ENCODE measurements at places on chromosomes 3 and 15.
A peak's percentile ranks its signal among the peaks of the same experiment; 100 is the strongest.

GRCh38 chr3:6125520-6125919, 735.4 kb upstream of the GRM7 start:
- no peak for DNase-seq

DNA sequence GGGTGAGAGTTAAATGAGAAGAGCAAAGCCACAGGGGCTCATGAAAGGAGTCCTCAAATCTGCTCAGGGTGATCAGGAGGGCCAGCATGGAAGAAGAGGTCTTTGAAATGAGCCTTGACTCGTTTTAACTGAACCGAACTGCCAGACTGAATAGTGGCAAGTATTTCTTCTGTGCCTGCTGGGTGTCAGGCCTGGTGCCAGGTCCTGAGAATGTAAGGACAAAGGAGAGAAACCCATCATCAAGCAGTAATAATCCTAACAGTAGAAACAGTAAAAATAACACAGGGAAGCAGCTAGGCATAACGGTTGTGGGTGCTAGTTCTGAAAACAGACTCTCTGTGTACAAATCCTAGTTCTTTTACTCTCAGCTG, 40.4 kb upstream of the SMAD3 start:
- no peak for DNase-seq

- DNase-seq: no peak
Measured at GRCh38 chr3:131009698-131010097, 16.9 kb downstream of the ASTE1 start.

DNA sequence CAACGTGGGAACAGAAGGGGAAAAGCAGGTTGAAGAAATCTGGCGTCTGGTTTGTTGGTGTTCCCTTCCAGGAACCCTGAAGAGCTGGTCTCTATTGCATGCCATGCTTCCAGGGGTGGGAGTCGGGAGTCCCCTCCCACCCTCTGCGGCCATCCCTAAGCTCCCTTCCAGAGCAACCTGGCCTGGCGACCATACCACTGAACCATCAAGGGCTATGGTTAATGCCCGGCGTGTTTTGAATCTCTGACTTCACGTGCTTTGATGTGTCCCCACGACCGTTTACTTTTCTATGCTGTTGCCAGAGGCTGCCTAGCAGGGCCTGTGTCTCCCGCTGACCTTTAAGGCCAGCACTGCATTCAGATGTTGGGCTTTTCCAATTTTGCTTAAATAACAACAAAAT, 696 bp upstream of the SNRK start:
- DNase-seq: no peak

- no peak for DNase-seq
Measured at GRCh38 chr3:120072867-120073525, 21.3 kb downstream of the GSK3B start.

DNA sequence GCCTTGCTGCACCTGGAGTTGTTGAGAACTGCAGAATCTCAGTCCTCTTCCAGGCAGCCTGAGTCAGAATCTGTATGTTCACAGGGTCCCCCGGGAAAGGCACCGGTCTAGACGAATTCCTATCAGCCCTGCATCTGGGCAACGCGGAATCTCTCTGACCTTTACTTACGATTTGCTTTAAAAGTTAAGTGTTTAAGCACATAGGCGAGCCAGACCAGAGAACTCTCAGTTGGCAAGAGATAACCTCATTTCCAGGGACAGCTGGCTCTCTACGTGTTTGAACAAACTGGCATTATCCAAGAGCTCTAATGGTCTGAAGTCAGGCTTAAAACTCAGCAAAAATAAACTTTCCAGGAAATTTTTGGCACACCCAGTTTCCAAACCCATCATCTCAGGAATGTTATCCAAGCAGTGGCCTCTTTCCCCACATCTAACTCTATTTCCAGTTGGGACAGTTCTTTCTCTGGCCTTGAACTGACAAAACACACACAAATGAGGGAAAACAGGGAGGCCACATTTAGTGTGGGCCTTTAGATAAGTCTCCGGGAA, 53.4 kb downstream of the HES1 start:
- no peak for DNase-seq

DNA sequence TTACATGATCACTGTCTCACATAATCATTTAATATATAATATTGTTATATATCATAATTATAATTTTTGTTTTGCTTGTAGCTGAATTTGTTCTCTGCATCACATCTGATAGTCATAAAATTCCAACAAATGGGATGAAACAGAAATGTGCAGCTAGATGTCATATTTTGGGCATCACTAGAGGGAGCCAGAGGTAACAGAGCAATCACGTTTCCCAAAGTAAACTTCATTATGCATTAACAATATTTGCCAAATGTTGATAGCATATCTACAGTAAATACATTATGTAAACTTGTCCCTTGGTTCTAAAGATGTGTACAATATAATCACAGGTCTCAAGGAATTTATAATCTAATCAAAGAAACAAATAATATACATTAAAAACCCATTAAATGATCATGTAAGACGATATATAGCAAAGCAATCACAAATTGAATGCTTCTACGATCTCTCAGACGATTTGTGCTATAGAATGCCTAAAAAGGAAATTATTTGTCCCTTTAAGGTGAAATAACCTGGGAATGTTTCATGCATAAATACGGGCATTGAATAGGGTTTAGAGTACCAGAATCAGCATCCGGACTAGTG, 234.2 kb upstream of the MCTP2 start:
- no peak for DNase-seq

DNA sequence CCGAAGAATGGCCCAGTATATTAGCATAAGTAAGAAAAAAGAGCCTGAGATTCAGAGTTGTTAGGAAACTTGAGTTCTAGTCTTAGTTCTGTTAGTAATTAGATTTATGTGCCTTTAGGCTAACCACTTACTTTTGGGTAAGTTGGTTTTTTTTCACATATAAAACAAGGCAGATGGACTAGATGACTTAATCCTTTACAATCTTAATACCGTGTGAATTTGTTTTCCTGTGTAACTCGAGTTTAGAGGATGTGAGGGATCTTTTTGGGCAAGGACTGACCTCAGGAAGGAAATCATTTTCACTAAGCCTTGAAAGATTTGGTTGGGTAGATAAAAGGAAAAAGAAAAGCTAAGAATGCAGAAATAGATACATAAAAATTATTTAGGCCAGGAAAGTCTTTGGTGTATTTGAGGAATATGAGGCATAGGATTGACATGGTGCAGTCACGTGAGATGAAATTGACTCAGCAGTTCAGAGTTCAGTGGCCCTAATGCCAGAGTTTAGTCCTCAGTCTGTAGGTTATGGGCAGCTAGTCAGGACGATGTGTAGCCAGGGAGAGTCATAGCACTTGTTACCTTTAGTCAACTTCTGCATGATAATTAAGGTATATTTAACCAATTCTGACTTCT, 34.6 kb downstream of the PAK2 start:
- DNase-seq: no peak

- DNase-seq: no peak
Measured at GRCh38 chr15:40320409-40320808, 3.1 kb upstream of the INAFM2 start.

- no peak for DNase-seq
Measured at GRCh38 chr3:24832891-24833290, 338.2 kb upstream of the THRB start.

- DNase-seq: no peak
Measured at GRCh38 chr3:161395115-161396012, 24.0 kb upstream of the SPTSSB start.

- peak; percentile 53 for DNase-seq
Measured at GRCh38 chr15:41621200-41622193, 38.7 kb upstream of the MGA start.

DNA sequence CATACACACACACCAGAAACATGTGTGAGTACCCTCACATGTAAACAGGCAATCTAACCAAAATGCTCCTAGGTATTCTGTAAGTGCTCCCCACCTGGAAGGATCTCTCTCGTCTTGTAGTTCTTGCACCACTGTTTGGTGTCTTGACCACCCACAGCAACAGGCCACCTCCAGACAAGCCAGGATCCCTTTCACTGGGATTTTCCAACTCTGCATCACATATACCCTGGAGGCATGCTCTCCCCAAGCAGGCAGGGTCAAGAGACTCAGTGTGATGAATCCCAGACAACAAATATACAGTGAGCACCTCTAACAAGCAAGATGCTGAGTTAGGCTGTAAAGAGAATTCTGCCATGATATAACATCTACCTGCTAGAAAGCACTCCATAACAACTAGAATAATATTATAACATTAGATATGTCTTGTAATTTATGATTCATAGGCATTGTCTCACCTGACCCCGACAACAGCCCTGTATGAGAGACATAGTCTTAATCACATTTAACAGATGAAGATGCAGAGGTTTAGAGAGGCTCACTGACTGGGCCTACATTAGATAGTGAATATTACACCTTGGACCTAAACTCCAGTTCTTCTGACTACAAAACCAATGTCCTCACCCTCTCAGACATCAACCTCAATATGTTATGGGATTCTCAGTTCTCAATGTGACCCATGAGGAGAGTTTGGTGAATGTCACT, 76.5 kb upstream of the BCL6 start:
- no peak for DNase-seq

DNA sequence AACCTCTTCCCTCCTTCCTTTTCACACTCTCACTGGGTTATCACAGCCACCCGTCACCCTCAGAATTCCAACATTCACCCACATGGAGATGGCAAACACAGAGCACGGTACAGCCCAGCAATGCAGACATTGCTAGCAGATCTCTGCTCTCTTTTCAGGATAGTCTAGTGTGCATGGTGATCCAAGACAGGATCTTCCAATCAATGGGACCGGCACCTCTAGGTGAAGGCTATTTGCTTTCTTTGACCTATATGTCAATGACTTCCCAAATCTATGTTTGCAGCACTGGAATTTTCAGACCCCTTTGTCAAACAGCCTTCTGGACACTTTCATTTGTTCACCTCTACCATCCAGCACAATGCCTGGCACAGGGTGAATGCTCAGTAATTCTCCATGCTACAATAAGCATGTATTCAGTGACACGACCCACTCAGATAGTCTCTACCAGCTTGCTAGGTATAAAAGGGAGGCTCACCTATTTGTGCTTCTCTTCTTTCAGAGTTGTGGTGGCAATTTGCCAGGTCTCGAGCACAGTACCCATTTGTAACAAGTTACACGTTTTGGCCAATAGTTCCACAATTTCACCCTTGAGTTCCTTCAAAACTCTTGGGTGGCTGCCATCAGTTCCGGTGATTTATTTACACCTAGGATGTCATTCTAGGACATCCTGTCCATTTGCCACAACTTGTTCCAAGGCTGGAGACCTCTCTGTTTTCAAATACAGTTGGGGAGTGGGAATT, 279.1 kb upstream of the ICE2 start:
- no peak for DNase-seq

DNA sequence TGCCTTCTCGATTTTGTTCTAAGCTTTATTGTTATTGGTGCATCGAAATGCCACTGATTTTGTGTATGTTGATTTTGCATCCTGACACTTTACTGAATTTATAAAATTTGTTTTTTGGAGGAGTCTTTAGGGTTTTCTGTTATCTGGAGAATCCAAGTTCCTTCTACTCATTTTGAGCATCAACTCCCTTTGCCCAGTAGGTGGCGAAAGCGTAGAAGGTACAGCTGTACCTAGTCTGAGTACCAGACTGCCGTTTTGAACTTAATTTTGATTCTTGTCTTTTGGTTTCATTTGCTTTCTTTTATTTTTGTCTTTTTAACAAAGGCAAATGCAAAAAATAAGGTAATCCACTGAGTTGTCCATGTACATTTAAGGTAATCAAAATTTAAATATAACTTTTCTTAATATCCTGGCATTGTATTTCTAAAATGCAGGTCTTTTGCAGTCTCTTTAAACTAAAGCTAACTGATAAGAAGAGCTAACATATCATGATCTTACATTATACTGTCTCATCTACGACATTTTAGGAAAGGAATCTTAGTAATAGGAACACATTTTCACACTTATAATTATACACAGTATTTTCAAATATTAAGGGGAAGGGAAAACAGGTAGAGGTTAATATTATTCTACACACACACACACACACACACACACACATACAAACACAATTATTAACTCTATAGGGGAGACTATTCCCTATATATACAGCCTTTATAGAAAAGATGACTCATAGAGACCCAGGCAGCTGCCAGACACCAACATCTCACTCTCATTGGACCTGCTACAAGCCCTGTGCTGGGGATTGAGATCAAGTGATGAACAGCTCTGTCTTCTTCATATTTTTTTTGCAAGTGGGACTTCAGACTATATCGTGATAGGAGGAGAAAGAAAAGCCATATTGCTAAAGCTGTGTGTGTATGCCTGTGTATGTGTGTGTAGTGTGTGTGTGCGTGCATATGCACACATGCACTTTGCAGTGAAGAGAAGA, 71.8 kb downstream of the SYNPR start:
- peak; percentile 25 for DNase-seq

DNA sequence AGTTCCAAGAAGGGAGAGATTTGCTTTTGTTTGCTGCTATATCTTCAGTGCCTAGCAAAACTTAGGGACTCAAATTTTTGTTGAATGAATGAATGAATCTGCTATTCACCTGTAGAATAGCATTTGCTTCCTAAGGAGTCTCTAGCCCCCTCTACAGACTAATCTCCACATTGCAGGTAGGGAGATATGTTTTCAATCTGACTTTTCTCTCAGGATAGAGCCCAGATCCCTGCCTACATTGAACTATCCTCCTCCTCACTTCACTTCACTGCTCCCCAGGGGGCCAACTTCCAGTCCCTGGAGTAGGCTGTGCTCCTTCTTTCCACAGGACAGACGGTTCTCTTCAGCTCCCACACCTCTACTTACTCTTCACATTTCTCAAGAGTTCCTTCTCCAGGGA, 81.9 kb upstream of the PTX3 start:
- DNase-seq: no peak

GRCh38 chr3:5499404-5499803, 311.9 kb downstream of the EDEM1 start:
- DNase-seq: no peak

- DNase-seq: no peak
Measured at GRCh38 chr15:44775953-44776352, 39.6 kb downstream of the TRIM69 start.

- DNase-seq: peak; percentile 71
Measured at GRCh38 chr3:57692396-57693147, at the start of gene DENND6A. Gene DENND6A, minus strand, starts transcription at chr3:57693077. Its CDS starts 59 bp downstream, at chr3:57693018.

GRCh38 chr3:169564883-169565282, 98.6 kb downstream of the MECOM start:
- DNase-seq: no peak

- no peak for DNase-seq
Measured at GRCh38 chr3:143824735-143825385, 23.4 kb downstream of the SLC9A9 start.

DNA sequence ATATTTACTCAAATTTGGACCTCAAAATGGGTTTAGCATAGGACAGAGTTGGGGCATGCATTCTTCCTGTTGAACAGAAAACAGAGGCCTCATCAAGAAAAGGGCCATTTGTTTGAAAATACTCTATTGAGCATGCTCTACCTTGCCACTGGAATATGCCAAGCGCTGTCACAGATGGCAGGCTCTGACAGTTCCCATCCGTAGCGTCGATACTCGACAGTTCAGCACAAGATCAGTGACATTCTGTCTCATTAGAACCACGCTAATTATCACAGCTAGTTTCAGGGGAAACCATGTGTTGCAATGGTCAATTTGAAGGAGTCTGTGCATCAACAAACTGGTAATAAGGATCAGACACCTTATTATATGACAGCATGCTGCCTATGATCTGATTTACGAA, 54.5 kb downstream of the SATB1 start:
- DNase-seq: no peak

Data from skeletal muscle cell (primary cell).